ENCODE measurements at places on chromosomes 3 and 15.

DNA sequence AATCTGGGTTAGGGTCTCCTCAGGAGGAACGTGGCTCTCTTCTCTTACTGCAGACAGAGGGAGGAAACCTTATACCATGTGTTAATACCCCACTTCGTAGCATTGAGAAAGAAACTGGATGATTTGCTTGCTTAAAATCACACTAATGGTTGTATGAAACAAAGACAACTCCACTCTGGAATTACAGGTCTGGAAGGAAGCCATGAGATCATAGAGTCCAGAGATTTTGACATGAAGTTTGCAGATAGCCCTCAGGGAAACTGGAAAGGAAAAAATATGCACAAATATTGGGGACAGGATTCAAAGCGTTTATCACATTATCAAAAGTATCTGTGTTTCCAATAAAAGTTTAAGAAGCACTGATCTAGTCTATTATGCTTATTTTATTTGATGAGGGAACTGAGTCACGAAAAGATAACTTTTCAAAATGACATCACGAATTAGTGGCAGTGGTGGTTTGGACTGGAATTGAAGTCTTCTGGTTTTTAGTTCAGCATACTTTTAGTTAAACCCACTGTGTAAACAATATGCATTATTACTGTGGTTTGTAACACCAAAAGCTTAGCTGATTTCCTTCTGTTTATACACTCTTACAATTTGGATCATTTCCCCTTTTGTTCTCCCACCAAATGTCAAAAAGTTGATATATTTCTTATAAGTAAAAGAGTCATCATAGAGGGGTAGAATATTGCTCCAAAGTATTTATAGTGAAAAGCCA lies 16.8 kb downstream of the FGF7 start:
- no peak for DNase-seq

GRCh38 chr3:50003216-50003615 lies 63.3 kb downstream of the RBM6 start:
- no peak for DNase-seq

DNA sequence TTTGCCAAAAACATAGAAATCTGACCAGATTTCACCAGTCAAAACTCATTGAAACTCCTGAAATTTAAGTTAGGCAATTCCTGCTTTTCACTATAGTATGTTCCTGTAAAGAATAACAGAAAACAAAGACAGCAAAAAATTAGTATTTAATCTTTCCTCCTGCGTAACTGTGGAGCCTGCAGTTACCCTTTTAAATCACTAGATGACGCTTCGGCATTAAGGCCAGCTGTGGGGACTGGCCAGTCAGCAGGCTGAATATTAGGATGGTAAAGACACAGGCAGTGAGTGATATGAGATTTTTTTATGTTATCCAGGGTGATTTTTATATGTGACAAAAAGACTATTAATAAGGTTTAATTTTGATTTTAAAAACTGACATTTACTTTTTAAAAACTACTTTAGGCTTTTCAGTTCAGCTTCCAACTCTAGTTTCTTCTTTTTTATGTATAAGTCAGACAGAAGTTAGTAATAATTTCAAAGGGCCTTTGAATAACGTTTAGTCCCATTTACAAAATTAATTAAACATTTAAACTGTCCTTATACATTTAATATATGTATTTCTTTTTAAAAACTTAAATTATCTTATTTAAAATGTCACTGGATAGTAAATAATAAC lies 165.1 kb downstream of the PPM1L start:
- DNase-seq: peak; percentile 53

DNA sequence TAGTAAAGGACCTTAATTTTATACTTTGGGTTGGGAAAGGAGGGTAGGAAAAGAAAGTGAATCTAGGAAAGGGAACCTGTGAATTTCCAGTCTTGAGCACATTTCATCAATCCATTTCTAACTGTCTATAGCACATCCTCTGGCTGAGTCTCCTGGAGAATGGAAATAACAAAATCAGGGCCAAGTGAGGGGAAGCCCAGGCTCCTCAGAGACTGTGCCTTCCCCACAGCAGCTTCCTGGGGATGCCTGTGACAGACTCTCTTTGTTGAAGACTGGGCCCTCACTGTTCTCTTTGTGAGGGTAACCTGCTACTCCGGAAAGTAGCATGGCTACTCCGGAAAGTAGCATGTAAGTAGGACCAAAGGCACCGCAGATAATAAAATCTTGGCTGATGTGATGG lies 22.6 kb upstream of the CSPG5 start:
- no peak for DNase-seq

- DNase-seq: no peak
These were observed 929.6 kb downstream of the EPHA3 start for GRCh38 chr3:90036939-90037469.

- DNase-seq: no peak
These were observed 35.5 kb downstream of the UBE2E2 start for GRCh38 chr3:23238578-23238977.

DNA sequence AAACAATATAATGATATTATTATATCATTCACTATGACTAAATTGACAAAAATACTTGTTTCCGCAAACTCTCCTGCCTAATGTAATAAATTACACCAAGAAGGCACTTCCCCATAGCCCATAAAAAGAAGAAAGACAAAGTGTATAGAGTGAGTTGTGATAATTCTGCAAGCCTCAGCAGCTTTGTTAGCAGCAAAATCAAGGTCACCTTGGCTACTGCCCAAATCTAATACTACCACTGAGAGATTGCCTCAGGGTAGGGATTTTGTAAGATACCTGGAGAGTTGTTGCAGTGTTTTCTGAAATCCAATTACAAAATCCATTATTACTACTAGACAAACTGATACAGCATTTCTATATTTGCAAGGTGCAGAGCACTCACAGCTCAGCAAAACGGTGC lies 503.5 kb downstream of the FGF12 start:
- DNase-seq: peak; percentile 67

GRCh38 chr15:36501063-36501678 lies 78.3 kb upstream of the CDIN1 start:
- DNase-seq: peak; percentile 80

DNA sequence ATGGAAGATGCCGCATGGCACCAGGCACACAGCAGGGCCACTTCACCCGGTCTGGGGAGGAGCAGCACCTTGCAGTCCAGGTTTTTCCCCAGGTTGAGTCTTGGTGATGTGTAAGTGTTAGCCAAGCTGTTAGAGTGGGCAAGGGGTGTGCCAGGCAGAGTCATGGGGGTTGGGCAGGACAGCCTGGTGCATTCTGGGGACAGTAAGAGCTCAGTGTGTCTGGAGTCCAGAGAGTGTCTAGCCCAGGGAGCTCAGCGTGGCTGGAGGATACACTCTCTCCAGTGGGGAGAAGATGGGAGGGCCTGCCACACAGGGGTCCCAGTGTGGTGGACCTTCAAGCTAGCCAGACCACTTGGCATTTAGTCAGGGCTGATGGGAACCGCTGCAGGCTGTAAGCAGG lies 87.4 kb downstream of the AAGAB start:
- no peak for DNase-seq

- no peak for DNase-seq
These were observed 18.8 kb downstream of the TFRC start for GRCh38 chr3:196063049-196063448.

DNA sequence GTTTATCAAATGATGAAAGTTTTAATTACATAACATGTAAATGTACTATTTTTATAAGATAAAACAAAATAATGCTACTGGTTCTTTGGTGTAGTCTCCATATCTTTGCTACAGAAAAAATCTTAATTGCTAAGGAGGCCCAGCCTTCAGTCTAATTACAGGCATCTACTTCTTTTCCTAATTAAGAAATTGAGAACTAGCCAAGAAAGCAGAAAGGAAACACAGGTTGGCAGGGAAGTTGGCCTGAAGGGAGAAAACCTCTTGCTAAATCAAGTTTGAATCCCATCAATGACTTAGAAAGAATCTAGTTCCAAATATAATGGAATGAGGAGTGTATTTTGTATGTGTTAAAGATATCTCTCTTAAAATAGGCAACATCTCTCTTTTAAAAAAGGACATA lies 212.4 kb upstream of the ARL6 start:
- DNase-seq: no peak

GRCh38 chr3:104610730-104611652 lies 755.7 kb upstream of the ALCAM start:
- DNase-seq: no peak
